Activated CD4-positive, CD25-positive, alpha-beta regulatory T cell (primary cell): ENCODE measurements at places on chromosomes 13 and 19.
A peak's percentile ranks its signal among the peaks of the same experiment; 100 is the strongest.

DNA sequence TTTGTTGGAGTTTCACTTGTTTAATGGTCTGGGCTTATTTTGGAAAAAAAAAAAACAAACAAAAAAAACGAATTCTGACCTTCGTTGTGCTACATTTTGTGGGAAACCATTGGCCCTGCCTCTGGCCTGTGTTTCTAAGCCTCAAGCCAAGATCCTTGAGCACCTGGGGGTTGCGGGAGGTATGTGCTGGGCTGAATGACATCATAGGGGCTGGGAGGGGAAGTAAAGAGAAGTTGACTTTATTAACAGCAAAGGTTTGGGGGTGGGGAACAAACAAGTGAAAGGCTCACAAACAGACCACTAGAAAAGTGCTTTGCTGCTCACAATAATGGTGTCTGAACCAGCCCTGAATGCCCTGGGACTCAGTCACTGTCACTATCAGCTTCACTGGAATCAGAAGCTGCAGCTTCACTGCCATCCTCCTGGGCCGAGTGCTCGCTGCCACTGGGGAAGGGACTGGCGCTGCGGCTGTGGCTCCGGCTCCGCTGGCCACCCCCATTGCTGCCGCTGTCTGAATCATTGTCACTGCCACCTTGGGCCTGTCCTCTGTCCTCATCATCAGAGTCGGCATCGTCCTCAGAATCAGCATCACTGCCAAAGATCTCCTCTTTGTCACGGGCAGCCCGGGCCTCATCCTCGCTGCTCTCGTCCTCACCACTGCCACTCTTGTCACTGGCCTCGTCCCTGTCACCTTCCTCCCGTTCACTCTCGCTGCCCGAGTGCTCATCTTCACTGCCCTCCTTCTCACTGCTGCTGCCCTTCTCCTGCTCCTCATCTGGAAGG is 5.1 kb downstream of the PAF1 start:
- DNase-seq: no peak

GRCh38 chr13:71524245-71524612 is 342.8 kb downstream of the DACH1 start:
- DNase-seq: no peak

DNA sequence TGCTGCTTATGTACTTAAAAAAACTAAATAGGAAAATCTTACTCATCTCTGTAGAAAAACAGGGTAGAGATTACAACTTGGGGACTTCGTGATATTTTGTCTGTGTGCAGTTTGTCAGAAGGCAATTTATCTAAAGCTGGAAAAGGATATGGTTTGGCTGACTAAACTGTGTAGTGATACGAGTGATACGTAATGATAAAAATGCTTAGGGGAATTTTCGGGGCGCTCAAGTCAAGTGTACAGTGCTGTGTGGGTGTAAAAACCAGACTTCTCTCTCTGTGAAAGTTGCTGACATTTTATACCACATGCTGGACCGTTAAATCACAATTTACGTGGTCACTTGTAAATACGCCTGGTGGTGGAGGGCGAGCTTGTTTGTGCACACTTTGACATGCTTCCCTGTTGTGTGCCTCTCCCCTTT is 221.7 kb downstream of the KCNRG start:
- no peak for DNase-seq

DNA sequence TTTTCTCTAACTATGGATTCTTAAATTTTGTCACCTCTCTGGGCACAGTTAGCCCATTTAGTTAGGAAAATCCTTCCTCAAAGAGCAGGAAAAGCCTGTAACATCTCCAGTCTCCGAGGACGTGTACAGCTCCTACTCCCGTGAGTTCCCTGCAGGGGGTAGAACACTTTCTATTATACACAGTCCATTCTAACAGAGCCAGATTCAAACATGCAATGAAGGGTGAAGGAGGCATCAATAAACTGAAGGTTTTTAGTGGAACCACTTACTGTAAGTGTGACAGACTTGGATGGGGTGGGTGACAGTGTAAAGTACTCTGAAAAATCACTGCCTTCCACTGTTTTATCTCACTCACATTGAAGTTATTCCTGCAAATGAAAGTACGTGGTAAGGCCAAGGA is 204.7 kb upstream of the DACH1 start:
- DNase-seq: no peak

- no peak for DNase-seq
These were observed 8.2 kb downstream of the ZNF805 start for GRCh38 chr19:57248646-57249045.

GRCh38 chr19:34128558-34129250 is 43.6 kb upstream of the LSM14A start:
- no peak for DNase-seq

- DNase-seq: no peak
These were observed 1.1 kb downstream of the DHRS12 start for GRCh38 chr13:51802631-51803418.

- no peak for DNase-seq
These were observed 270.4 kb downstream of the DCT start for GRCh38 chr13:94209117-94209516.

GRCh38 chr13:46179969-46180763 is 1.8 kb downstream of the LCP1 start:
- DNase-seq: no peak

DNA sequence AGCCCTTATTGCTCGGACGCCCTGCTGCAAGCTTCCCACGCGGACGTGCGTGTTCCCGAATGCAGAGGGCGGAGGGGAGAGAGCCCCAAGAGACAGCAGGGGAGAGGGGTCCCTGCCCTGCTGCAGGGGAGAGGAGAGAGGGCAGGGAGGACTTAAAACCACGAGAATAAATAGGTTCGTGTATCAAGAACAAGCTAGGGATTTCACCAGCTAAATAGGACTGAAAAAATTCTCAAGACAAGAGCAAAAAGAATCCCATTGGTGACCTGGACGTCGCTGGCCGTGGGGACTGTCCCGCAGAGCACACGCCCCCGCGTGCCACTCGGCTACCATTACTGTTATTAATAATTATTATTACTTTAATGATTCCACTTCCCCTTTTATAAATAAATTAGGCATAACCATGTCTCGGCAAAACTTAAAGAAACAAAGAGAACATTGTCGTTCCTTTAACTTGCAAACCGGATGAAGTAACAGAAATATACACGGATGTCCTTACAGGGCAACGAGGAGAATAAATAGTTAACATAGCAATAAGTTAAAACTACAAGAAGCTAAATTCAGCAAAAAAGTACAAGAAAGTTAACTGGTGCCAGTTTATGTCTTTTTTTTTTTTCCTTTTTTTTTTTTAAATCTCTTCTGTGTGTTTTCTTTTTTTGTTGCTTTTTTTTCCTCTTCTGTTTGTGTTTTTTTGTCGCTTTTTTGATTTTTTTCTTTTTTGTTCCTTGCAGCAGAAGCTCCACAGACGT is 16.6 kb downstream of the PRKCSH start:
- no peak for DNase-seq

GRCh38 chr13:74966814-74967424 is 515.0 kb downstream of the TBC1D4 start:
- no peak for DNase-seq

DNA sequence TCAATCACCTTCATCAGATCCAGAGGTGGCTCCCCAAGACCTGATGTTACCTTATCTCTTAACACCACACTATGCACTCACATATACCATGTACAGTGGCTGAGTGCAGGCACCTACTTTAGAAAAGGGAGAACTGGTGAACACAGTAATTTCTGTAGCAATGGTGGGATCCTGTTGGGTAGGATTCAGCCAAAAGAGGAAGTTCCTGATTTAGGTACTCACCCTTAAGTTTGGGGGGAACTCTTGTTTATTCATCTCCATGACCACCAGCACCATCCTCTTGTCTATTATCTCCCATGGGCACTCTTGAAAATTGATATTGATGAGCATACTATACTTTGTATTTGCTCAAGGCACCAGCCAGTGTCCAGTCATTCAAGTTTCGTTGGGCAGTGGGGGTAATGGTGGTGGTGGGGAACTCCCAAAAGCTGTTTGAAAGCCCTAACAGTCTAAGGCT is 324.4 kb downstream of the LMO7 start:
- no peak for DNase-seq

DNA sequence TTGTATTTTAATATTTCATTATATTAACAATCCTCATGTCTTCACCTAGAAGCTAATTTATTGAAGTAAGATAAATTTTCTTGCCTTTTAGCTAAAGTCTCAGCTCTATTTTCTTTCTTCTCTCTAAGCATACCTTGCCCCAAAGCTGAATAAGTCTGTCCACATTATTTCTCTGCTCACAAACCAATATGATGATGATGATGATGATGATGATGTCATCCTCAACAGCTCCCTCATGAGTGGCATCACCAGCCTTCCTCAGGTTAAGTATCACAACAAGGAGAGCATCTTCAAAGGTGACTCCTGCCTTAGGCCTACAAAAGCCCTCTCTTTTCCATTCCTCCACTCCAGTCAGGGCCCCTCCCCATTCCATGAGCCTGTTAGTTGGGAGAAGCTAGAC is 31.9 kb upstream of the ATP12A start:
- DNase-seq: no peak

- DNase-seq: no peak
These were observed 110.1 kb upstream of the RXFP2 start for GRCh38 chr13:31629085-31629780.

- no peak for DNase-seq
These were observed 14.5 kb downstream of the KLK4 start for GRCh38 chr19:50896591-50897190.

DNA sequence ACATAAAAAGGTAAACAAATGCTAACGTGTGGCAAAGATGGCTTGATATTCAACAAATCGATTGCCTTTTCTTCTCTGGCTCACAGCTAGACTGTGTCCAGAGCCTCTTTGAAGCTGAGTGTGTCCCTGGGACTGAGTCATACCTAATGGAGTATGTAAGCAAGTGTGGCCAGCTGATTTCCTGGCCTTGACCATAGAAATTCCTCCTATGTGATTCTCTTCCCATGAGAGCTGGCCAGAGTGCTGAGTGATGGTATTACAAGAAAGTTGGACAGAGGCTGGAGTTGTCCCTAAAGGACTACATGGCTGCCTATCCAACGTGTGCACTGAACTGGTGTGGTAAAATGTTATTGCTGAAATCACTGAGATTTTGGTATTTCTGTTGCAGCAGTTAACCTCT is 320.1 kb upstream of the SLC10A2 start:
- no peak for DNase-seq

DNA sequence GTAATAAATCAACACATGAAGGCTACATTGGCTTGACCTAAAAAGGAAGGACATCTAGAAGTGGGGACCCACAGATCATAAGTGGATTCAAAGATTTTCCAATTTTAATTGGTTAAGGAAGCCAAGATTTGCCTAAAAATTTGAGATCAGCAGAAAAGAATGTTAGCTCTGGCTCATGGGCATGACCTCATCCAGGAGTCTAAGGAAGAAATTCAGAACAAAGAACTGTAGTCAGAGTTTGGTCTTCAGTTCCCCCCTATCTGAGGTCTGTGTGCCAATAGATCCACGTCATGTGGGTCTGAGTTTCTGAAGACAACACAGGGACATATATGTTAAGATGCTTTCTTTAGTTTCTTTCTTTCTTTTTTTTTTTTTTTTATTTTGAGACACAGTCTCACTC is 648.8 kb upstream of the SPRY2 start:
- no peak for DNase-seq

DNA sequence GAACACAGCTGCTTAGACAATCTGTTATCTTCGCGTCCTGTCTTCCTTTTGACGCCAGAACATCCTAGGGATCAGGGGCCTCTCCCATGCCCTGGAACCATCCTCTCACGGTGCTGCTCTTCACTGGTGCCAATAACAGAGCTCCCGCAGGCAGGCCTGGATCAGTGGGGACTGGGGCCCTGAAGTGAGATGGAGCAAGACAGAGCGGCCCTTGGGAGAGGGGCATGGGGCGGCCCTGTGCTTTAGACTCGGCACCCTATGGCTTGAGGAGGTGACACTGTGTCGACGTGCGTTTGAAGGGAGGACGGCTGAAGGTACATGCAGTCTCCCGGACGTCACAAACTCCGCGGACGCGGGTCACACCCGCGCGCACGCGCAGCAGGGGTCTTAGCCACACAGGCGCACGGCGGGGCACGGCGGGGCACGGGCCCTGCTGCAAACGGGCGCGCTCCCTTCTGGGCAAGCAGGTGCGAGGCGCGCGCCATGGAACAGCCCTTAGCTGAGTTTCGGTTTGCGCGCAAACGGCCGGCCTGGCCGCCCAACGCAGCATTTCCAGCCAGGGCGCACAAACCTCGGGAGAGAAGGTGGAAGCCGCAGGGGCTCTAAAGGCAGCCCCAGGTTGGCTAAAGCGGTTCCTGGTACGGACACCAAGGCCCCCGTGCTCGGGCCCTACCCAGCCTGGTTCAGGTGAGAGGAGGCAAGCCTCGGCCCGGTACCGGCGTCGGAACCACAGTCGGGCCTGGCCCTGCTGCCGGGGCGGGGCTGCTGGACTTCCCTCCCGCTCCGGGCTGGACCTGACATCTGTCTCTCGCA is 16.5 kb upstream of the RNF17 start:
- no peak for DNase-seq

GRCh38 chr13:99269627-99270241 is 11.6 kb upstream of the GPR18 start:
- no peak for DNase-seq

GRCh38 chr13:88472316-88472715 is 801.1 kb downstream of the SLITRK5 start:
- DNase-seq: no peak

- DNase-seq: no peak
These were observed 124.6 kb upstream of the MCF2L start for GRCh38 chr13:112844411-112844810.

DNA sequence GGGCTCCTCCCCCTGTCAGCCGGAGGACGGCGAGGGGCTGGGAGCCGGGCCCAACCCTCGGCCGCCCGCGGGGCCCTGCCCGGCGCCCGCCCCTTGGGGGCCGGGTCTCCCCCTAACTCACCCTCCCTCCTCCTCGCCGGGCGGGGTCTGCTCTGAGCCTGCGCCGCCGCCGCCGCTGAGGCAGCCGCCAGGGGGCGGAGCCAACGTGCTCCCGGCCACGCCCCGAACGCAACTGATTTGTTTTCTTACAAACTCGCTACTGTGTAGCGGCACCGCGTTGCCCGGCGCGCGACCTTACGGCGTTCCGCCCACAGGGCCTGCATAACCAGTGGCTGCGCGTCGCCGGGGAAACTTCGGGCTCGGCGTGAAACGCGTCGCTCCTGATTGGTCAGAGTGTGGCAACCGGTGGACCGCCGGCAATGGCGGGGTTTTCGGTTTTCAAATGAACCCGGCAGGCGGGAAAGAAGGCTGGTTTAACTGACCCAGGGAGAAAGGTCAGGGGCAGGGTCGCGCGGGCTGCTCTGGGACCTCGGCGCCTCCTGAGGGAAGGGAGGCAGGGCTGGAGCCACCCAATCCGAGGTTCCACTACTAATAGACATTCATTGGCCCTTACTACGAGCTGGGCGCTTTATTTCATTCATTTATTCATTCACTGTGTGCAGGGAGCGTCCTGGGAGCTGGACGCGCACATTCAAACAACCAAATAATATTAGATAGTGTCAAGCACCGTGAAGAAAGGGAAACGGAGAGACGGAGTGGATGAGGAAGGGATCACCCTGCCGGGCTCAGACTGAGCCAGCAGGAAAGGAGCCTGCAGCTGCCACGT is at the start of gene CDKN2D:
Gene CDKN2D (minus strand): TSS at position 154 of the 826 bp plus-strand sequence. CDS start 326 bp downstream, outside the sequence.
- peak; percentile 100 for DNase-seq

DNA sequence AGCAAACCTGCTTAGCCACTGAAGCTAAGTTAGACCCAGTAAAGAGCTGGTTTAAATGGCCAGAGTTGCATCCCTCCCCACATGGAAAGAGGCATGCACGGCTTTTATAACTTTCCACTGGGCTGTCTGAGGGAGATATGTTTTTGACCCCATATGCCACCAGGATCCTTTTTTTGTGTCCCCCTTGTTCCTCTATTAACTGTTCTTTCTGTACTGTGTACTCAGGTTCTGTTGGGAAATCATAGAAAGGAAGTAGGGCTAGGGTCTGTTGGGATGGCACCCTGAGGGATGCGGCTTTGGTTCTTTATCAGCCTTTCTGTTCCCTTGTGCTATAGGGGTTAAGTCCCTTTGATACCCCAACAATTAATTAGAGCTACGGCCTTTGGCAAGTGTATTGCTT is 12.2 kb upstream of the TM9SF2 start:
- no peak for DNase-seq
